ENCODE measurements at places on chromosomes 5 and 9.

- no peak for DNase-seq
Measured at GRCh38 chr9:89036383-89036782, 45.1 kb downstream of the S1PR3 start.

- no peak for DNase-seq
Measured at GRCh38 chr9:79661279-79661678, 89.5 kb downstream of the TLE4 start.

DNA sequence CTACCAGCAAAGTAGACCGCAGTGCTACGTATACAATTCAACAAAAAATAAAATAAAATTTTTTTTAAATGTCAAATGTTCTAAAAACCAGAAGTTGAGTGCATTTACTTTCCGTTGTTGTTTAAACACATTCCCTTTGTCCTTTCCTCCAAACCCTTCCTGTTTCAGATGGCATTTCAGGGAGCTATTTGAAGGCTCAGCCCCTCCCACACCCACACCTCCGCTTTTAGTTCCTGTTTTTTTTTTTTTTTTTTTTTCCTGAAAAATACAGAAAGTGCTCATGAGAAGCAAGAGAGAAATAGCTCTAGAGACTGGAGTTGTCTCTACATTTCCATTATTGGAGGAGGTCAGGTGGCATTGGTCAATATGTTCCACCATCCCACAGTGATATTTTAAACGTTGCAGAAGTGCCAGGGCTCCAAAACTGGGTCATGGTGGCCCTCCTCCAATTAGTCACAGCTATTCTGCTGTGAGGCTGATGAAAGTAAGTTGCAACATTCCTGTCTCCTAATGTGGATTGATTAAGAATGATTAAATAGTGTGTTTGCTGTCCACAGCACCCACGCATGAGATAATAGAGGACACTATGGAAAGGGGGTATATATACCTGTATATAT lies 106.9 kb downstream of the GABRG2 start:
- DNase-seq, result no peak

GRCh38 chr5:17893026-17893635 lies 258.9 kb downstream of the TAF11L14 start:
- no peak for DNase-seq

DNA sequence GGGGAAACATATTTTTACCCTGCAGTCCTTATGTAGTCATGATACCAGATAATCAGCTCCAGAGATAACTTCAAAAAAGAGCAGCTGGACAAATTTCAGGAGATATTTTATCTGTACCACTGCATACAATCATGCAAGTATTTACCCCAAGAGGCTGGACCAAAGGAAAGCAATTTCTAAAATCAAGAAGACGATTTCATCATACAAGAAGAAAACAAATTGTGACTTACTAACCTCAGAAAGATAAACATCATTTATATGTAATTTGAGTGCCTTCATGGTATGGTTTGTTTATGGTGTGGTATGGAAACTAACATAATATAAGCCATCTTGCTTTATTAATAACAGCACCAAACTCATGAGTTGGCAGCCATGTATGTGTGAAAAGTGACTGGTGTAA lies 603.6 kb downstream of the PSAT1 start:
- no peak for DNase-seq

DNA sequence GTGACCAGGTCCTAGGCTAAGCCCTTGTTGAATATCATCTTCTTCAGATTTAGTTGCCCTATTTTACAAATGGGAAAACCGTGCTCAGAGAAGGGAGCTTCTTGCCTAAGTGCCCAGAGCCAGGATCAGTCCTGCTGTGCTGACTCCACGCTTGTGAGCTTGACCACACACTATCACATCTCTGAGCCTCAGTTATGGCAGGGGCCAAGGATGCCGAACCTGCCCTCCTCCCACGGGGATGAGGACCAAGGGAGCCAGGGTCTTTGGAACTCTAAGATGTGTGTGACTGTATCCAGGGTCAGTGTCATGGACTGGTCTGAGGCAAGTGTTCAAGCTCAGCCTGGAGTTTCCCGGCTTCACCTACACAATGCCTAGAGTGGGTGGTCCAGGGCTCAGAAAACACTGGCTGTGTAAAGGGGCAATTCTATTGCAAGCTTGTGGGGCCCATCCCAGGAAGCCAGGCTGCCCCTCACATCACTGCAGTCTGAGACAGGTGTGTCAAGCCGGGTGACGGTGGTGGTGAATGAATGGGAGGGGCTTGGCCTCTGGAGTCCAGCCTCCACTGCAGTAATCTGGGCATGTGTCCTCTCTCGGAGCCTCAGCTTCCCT lies 235.7 kb downstream of the PBX3 start:
- no peak for DNase-seq

GRCh38 chr9:135724186-135724787 lies 22.3 kb downstream of the KCNT1 start:
- DNase-seq, result no peak
